ENCODE measurements at places on chromosomes 6 and 20. TPM values are rescaled to one million over a fixed set of nuclear protein-coding genes. Genes with fewer than 3 reads are reported as not detected.

Gene FAM83C
- not detected for total RNA-seq

Gene UST
- 1.7 TPM for total RNA-seq

Gene CAGE1
- 0.57 TPM for total RNA-seq

Gene FLRT3
- total RNA-seq = not detected

Gene PARD6B
- total RNA-seq = 5.0 TPM

Gene PCK1
- not detected for total RNA-seq
